ENCODE measurements at places on chromosomes 16 and 17. TPM values are rescaled to one million over a fixed set of nuclear protein-coding genes. Genes with fewer than 3 reads are reported as not detected.
A peak's percentile ranks its signal among the peaks of the same experiment; 100 is the strongest.

- DNase-seq: peak; percentile 88
These were observed 42.5 kb downstream of the DNAH17 start for GRCh38 chr17:78534492-78535272.

The PLEKHH3 gene
- 26.4 TPM for total RNA-seq

The KRT37 gene
- total RNA-seq: not detected

GRCh38 chr17:2949469-2950044, 113.8 kb downstream of the OR1D5 start:
- peak; percentile 46 for DNase-seq

- peak; percentile 9 for DNase-seq
These were observed 4.0 kb upstream of the MEAK7 start for GRCh38 chr16:84508502-84508901.

The SERPINF2 gene
- total RNA-seq: 21.6 TPM

GRCh38 chr17:33888455-33888854, 366.6 kb upstream of the CCL2 start:
- no peak for DNase-seq

The DOC2B gene
- total RNA-seq: 13.7 TPM

- DNase-seq: no peak
These were observed 61.9 kb upstream of the CRYM start for GRCh38 chr16:21339941-21340340.

The PRR29 gene
- 0.43 TPM for total RNA-seq

The ARHGAP44 gene
- total RNA-seq: 41.2 TPM

DNA sequence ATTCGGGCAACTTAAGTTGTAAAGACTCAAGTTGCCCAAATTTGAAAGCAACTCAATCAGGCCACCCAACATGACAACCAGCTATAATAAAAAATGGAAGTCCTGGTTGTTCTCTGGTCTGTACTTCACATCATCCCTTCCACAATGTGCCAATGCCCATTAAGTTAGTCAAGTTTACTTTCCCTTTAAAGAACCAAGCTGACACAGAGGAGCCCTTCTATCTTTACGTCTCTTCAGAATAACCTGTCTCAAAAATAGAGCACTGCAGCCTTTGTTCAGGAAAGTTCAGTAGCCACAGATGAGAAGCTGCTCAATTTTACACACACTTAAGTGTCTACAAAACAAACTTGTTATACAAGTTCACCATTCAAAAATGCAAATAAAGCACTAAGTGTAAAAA, 75.1 kb upstream of the C17orf78 start:
- DNase-seq: no peak

GRCh38 chr16:78931267-78931666, 669.3 kb downstream of the MAF start:
- no peak for DNase-seq

- DNase-seq: no peak
These were observed 104.7 kb downstream of the UTP18 start for GRCh38 chr17:51365090-51365489.

GRCh38 chr16:88617268-88618031, 20.9 kb upstream of the IL17C start:
- DNase-seq: no peak

The SPN gene
- total RNA-seq: 70.7 TPM

- peak; percentile 46 for DNase-seq
These were observed 93.7 kb downstream of the TBC1D16 start for GRCh38 chr17:79942011-79942405.

- peak; percentile 88 for DNase-seq
These were observed 5.5 kb upstream of the PIEZO1 start for GRCh38 chr16:88790312-88791211.

GRCh38 chr17:9763643-9764042, 27.7 kb downstream of the DHRS7C start:
- no peak for DNase-seq

The TMEM92 gene
- 11.3 TPM for total RNA-seq

GRCh38 chr17:59897090-59897489, 4.2 kb downstream of the RPS6KB1 start:
- DNase-seq: no peak

The TMC8 gene
- 26.6 TPM for total RNA-seq

DNA sequence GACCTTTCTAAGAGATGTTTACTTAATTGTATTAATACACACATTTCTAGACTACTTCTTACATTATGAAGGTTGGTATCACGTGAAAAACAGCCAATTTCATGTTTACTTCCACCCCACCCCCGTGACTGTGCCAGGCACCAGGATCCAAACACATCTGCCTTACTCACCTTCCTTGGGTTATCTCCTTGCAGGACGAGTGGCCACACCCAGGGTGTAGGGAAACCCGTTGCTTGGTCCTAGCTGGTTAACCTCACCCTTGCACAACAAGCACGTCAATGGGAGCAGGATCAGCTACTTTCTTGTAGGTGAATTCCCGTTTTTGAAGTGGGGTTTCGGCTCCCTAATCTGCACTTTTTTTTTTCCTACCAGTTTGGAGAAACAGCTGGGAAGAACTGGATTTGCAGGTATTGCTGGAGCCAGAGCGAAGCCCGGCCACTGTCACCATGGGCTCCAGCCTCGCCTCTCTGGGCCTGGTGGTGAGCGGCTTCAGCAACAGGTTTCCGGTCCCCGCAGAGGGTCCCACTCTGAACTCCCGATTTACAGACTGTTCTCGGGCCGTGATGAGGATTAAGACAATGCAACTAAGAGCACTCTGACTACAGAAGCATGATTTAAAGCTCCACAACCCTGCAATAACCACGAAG, 2.1 kb upstream of the UBB start:
- no peak for DNase-seq

The PHKG2 gene
- total RNA-seq: 26.0 TPM

DNA sequence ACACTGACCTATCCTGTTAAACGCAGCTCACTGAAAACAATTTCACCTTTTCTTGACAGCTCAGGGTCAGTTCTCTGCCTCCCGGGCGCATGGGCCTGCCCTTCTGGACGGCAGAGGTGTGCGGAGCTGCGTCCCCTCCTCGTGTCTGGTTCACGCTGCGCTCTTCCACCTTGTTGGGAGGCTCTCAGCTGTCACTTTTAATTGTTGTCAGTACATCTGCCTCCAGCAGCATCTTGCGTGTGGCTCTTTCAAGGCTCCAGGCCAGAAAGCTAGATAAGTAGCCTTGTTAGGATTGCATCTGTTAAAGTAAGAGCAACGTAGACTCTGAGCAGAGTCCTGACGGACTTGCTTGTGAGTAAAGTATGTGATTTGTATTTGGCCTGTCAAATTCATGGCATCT, 59.4 kb downstream of the MGAT5B start:
- no peak for DNase-seq

The HSD17B2 gene
- total RNA-seq: 3.1 TPM
